BJ (cell line): ENCODE measurements at places on chromosomes 7 and 10.

DNA sequence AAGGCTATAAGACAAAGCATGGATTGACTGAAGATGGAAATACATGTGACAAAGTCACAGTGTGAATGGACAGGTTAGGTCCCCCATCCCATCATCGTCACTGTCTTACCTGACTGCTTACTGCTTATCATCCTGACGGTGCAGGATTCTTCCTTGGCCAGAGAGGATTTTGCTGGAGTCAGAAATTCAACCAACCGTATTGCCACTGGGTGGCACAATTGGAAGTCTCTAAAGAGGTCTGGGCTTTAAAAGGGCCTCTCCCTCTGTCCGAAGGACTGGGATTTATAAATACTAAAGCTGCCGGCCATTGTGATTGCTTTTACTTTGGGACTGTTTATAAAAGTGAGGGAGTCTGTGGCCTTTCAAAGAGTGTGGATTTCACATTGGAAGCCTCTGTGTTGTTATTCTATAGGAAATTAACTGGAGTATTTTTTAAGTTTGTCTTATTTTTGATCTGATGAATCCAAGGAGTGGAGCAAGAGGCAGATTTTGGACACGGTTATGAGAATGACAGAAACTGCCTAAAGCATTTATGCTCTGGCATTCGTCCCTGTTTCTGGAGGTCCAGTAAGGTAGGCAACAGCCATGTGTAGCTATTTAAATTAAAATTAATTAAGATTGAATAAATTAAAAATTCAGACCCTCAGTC is 113.3 kb upstream of the CREB5 start:
- no peak for DNase-seq

DNA sequence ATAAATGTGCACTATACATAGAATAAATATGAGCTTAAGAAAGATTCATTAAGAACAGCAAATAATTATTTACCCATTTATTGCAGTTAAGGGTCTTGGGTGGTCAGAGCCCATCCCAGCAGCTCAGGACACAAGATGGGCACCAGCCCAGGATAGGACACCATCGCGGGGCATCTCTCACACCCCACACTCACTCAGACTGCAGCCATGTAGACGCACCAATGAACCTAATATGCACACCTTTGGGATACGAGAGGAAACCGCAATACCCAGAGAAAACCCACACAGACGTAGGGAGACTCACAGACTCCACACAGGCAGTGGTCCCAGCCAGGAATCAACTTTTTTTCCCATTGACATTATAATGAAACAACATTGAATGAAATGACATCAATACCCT is 36.0 kb downstream of the CARD11 start:
- DNase-seq, result no peak

DNA sequence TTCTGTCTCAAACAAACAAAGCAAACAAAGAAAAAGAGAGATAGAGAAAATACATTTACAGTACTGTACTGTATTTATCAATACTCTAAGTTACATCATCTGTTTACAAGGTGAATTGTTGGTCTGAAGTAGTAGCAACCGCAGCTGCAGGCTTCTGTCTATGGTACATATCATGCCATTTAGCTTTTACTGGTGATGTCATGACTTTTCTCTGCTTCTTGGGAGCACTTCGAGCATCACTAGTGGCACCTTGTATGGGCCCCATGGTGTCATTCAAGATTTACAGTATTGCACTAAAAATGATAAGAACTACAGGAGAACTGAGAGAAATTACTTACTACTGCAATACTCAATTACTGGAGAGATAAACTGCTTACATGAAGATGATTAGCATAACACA is 826.9 kb downstream of the CNTNAP2 start:
- DNase-seq, result no peak

DNA sequence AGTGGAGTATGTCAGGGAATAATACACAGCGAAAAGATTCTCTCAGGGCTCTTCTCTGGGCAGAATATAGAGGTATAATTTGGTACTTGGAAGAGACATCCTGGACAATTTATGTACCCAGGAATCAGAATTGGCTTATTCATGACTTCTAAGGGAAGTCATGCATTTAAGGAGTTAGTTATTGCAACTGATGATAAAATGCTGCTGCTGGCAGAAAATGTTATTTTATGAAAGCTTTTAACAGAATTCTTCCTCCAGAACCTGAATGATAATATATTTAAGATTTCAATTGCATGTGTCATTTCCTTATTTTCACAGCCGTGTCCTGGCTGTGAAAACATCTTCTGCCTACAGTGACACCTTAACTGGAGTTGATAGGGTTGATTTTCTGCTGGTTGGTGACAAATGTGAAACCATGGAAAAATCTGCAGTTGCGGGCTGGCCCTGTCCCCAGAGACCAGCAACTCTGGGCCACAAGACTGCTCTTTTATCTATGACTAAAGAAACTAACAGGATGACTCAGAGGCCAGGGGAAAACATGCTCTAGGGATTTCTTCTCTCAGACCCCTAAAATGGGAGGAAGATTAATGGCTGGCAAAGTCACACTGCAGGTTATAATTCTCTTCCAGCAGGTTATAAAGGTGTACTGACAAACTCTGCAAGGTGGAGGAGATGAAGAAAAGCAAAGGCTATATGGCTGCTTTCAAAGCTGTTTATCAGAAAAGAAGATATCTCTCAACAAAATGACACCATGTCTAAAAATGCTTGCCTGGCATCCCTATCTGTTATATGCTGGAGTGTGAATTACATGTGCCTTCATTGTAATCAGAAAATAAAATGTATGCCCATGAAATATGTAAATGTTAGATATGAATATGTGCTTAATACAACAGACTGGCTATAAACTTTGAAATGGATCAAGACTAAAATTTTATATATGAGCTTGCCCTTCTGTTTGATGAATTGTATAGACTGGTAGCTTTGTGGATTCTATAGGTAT is 12.1 kb upstream of the TRUB1 start:
- DNase-seq, result no peak

- no peak for DNase-seq
These were observed 30.1 kb upstream of the ZNF488 start for GRCh38 chr10:47414227-47414592.
